ENCODE measurements at places on chromosomes 2 and 18. TPM values are rescaled to one million over a fixed set of nuclear protein-coding genes. Genes with fewer than 3 reads are reported as not detected.

DNA sequence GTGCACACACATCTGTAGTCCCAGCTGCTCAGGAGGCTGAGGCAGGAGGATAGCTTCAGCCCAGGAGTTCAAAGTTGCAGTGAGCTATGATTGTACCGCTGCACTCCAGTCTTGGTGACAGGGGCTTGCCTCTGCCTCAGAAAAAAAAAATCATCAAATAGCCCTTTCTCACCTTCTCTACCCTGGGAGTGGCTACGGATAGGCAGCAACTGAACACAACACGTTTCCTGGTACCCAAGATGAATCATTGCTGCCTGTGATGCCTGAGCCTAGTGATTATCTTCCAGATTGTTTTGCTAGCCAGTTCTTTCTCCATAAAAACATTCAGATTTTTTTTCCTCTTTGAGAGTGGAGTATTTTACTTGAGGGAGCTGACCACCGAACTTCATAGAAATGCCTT, 13.5 kb downstream of the INPP4A start:
- peaks cover 75% of the 10 kb centered on the region for H3K4me1 ChIP-seq
- no peaks in the 10 kb centered on the region for H3K27me3 ChIP-seq
- no peak for DNase-seq
- H3K36me3 ChIP-seq: no peaks in the 10 kb centered on the region

DNA sequence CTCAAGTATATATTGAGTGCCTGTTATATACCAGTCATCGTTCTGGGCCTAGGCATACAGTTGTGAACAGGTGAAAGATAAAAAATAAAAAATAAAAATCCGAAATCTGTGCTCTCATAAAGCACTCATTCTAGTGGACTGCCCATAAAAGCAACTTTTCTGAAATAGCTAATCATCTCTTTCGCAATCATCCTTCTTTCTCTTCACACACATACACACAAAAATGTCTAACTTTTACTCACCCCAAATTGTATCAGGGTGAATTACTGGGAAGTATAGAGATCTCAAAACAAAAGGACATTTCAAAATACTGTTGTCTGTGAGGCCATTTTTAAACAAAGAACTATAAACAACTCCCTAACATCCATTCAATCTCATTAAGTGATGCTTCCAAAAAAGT, 29.6 kb upstream of the ORC2 start:
- H3K27me3 ChIP-seq: no peaks in the 10 kb centered on the region
- no peak overlapping the region for H3K4me3 ChIP-seq
- DNase-seq: no peak
- no peak overlapping the region for H3K27ac ChIP-seq
- no peaks in the 10 kb centered on the region for H3K4me1 ChIP-seq

- no peaks in the 10 kb centered on the region for H3K36me3 ChIP-seq
- no peak overlapping the region for H3K4me3 ChIP-seq
- H3K27me3 ChIP-seq: peaks cover 21% of the 10 kb centered on the region
- no peak overlapping the region for H3K27ac ChIP-seq
Observed at GRCh38 chr2:70939001-70939838, 3.5 kb downstream of the ATP6V1B1 start.

DNA sequence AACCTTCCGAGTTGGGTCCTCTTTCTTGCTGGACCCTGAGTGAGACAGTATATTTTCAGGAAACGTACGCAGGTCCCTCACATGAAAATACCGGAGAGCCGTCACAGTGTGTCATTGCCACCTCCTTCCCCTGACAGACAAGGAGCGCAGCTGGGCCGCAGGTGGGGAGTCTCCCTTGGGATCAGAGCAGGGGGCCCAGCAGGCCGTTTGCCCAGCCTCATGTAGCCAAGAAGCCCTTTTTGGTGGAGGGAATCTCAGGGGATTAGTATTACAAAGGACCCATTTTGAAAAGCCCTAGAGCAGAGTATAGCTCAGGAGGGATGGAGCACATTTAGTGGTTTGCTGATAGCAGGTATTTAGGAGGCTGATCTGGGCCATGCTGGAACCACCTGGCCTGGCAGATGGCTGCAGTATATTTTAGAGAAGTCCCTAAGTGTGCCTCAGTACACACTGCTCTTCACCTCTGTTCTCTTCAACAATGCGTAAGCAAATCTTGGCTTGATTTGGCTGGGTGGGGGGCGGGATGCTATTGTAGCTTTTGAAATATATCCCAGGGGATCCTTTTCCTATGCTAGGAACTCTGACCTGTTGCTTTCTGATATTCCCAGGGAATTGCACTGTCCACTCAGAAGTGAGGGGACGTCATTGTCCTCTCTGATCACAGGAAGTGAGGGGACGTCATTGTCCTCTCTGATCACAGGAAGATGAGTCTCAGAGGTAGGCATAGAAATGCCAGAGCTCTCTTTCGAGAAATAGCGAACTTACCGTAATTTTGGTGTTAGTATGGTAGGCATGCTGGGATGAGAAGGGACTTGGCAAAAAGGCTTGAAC, 171.9 kb downstream of the HRH4 start:
- peaks cover 3% of the 10 kb centered on the region for H3K27me3 ChIP-seq
- no peak overlapping the region for H3K27ac ChIP-seq
- no peaks in the 10 kb centered on the region for H3K4me1 ChIP-seq
- no peak for DNase-seq
- no peak overlapping the region for H3K4me3 ChIP-seq
- H3K36me3 ChIP-seq: no peaks in the 10 kb centered on the region

DNA sequence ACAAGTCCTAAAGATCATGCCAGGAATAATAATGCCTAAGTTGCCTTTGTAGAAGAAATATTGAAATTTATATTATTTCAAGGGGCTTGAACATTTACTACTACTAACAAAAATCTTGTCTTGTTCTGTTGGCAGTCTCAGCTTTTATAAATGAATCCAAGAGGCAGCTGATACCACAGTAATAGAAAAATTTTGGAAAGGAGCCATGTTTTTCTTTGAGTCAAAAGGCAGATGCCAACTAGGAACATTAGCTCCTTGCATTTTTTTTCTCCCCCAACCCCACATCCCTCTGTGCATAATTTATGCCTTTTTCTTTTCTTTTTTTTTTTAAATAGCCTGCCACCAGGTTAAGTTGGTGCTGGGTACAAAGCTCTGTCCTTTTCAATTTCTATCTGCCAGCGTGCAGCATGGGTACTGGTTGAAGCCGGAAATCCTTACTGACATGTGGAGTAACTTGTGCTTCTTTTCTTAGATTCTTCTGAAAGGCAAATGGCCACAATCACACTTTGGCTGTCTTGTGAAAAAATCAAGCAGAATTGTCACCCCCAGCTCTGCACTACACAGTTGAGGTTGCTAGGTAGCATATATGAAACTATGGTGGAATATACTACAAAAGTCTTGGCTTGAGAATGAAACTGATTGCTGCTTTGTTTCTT, 98.8 kb downstream of the RHBDD1 start:
- H3K4me3 ChIP-seq: no peak overlapping the region
- no peak for DNase-seq
- H3K4me1 ChIP-seq: peaks cover 17% of the 10 kb centered on the region

DNA sequence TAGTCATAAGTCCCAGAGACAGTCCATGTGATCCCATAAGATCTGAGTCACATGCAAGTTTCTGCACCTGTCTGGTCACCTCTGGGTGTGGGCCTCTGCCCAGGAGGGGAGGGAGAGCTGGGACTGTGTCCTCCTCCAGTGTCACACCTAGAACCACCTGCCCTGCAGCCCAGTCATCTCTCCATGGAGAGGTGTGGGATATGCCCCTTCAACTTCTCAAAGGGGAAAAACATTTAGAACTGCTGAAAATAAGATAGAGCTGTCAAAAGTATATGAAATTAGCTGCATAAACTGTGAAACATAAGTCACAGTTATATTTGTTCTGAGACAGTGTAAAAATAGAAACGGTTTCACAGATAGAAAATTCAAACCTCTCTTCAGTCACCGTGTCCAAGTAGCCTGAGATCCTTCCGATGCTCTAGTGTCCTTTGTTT, 55.4 kb downstream of the NGEF start:
- peak overlapping the region; percentile 28 for H3K4me3 ChIP-seq
- no peaks in the 10 kb centered on the region for H3K27me3 ChIP-seq
- DNase-seq: no peak
- no peaks in the 10 kb centered on the region for H3K36me3 ChIP-seq
- peaks cover 48% of the 10 kb centered on the region for H3K4me1 ChIP-seq
- peak overlapping the region; percentile 72 for H3K27ac ChIP-seq

GRCh38 chr18:10414293-10414842, 40.1 kb upstream of the APCDD1 start:
- H3K27me3 ChIP-seq: peaks cover 3% of the 10 kb centered on the region
- no peak overlapping the region for H3K27ac ChIP-seq
- no peaks in the 10 kb centered on the region for H3K4me1 ChIP-seq
- H3K4me3 ChIP-seq: no peak overlapping the region
- H3K36me3 ChIP-seq: no peaks in the 10 kb centered on the region

DNA sequence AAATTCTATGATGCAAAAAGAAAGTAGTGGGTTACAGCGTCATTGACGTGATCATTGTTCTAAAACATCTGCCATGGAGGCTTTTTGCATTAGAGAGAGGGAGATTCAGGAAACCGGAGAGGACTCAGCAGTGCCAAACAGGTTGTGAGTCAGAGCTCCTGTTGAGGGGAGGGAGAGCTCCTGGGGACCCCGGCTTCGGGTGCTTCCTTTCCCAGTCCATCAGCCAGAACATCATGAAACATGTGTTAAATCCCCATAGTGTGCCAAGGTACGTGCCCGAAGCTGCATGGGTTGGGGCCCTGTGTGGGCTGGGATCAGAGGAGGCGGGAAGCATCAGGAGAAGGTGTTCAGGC, 791 bp upstream of the CYRIA start:
- no peak for DNase-seq
- H3K27me3 ChIP-seq: no peaks in the 10 kb centered on the region
- peaks cover 30% of the 10 kb centered on the region for H3K36me3 ChIP-seq
- H3K4me1 ChIP-seq: peaks cover 53% of the 10 kb centered on the region
- peak overlapping the region; percentile 92 for H3K27ac ChIP-seq

GRCh38 chr2:98637401-98638147, 29.2 kb downstream of the UNC50 start:
- DNase-seq: no peak
- peak overlapping the region; percentile 76 for H3K4me3 ChIP-seq
- H3K36me3 ChIP-seq: peaks cover 37% of the 10 kb centered on the region
- H3K4me1 ChIP-seq: peaks cover 9% of the 10 kb centered on the region
- peak overlapping the region; percentile 83 for H3K27ac ChIP-seq

GRCh38 chr2:20524412-20525040, 77.7 kb downstream of the RHOB start:
- H3K27ac ChIP-seq: peak overlapping the region; percentile 51
- no peak for DNase-seq
- H3K36me3 ChIP-seq: no peaks in the 10 kb centered on the region
- no peaks in the 10 kb centered on the region for H3K27me3 ChIP-seq

DNA sequence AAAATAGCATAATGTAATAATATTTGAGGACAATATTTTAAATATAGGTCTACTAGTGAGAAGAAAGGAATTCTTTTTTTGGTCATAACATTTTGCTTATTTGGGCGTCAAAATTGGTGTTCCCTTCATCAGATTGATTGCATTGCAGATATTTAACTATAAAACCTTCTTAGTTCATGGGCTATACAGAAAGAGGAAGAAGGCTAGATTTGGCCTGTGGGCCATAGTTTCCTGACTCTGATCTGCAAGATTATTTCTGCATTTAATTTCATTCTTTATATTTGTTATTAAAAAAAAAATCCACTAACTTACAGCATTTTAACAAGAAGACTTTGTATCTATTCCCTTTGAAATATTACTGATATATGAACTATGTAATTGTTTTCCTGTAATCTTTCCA, 31.9 kb downstream of the PIKFYVE start:
- peaks cover 79% of the 10 kb centered on the region for H3K36me3 ChIP-seq
- no peak overlapping the region for H3K27ac ChIP-seq
- no peak overlapping the region for H3K4me3 ChIP-seq
- no peaks in the 10 kb centered on the region for H3K27me3 ChIP-seq

GRCh38 chr2:11631462-11631861, 38.5 kb downstream of the NTSR2 start:
- H3K36me3 ChIP-seq: no peaks in the 10 kb centered on the region
- no peak for DNase-seq
- H3K4me1 ChIP-seq: no peaks in the 10 kb centered on the region
- H3K4me3 ChIP-seq: no peak overlapping the region
- H3K27me3 ChIP-seq: peaks cover 2% of the 10 kb centered on the region

- no peaks in the 10 kb centered on the region for H3K36me3 ChIP-seq
- DNase-seq: no peak
- peaks cover 24% of the 10 kb centered on the region for H3K27me3 ChIP-seq
- H3K4me1 ChIP-seq: peaks cover 2% of the 10 kb centered on the region
- no peak overlapping the region for H3K27ac ChIP-seq
- no peak overlapping the region for H3K4me3 ChIP-seq
Observed at GRCh38 chr18:57209713-57210106, 62.8 kb downstream of the BOD1L2 start.

The PSMA8 gene
- total RNA-seq: 0.89 TPM

The PAX8 gene
- total RNA-seq: 0.39 TPM

The COL4A4 gene
- total RNA-seq: 10.9 TPM

The CERKL gene
- total RNA-seq: 0.18 TPM

The LIPT1 gene
- 18.1 TPM for total RNA-seq

The ADGRF3 gene
- 1.0 TPM for total RNA-seq

The CHMP1B gene
- 29.4 TPM for total RNA-seq

The ASB1 gene
- total RNA-seq: 49.8 TPM

The ECEL1 gene
- not detected for total RNA-seq
